ENCODE measurements at places on chromosomes 3 and 15.

DNA sequence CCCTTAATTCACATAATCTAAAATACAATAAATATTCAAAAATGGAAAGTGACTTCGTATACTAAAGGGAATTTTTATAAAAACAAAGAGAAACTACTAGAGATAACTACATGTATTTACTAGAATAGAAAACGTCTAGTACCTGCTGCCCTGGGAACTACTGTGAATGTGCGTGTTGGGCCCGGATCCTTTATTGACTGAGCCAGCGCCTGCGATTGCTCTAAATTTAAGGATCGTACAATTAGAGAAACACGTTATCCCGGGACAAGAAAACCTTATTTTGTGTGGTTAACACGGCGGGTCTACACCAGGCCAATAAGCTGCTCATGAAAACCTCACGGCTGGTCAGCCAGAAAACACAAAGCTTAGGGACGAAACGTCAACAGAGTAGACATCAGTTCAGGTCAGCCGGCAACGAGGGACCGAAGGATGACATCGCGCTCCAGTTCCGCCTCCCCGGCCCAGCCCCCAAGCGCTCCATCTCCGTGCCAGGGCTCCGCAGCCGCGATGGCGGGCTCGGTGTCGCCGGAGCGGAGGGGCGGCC, 555 bp downstream of the TM2D3 start:
- DNase-seq: no peak

- DNase-seq: no peak
These were observed 55.0 kb downstream of the TMEM44 start for GRCh38 chr3:194577986-194578905.

GRCh38 chr3:133208184-133208583, 170.0 kb downstream of the TMEM108 start:
- DNase-seq: no peak

DNA sequence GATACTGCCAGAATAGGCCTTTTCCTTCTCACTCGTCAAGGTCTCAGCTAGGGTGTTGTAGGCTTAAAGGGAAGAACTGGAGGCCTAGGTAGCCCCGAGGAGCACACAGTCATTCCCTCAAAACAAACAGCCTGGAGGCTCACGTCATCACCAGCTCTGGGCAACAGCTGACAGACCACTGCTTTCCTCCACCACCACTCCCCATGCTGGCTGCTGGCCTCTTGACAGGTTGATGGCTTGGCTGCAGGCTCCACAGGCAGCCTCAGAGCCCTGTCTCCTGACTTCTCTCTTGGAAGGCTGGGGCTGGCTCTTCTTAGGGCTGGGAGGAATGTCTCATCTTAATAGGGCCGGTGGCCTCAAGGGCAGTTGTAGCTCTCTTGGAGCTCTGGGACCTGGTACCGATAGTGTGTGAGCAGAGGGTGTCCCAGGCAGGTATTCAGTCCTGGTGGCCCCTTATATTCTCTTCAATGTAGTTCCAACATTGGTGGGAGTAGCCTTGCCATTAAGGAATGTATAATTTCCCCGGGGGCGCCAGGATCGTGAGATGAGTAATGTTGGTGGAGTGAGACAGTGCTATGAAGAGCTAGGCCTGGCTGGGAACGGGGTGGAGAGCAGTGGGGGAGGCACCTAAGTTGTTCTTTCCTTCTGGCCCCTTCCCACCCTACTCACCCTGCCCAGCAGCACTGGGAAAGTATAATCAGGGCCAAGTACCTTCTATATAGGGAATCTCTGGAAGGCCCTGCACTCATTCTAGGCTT, 6.1 kb upstream of the AP2M1 start:
- no peak for DNase-seq

DNA sequence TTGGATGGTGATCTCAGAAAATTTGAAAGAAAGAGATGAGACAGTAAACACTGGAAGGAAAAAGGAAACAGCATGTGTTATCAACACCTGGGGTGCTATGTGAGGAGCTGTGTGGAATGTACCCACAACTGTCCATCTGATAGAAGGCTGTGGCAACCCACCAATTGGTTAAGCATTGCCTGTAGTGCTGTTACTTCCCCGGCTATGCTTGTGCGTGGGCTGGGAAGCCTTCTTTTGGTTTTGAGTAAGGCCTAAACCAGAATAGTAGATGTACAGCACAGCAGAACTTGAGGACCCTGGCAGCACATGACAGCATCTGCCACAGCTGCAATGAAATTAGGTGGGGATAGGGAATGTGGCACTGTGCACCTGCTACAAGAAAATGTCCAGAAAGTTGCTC, 184.5 kb downstream of the FHIT start:
- DNase-seq: no peak

DNA sequence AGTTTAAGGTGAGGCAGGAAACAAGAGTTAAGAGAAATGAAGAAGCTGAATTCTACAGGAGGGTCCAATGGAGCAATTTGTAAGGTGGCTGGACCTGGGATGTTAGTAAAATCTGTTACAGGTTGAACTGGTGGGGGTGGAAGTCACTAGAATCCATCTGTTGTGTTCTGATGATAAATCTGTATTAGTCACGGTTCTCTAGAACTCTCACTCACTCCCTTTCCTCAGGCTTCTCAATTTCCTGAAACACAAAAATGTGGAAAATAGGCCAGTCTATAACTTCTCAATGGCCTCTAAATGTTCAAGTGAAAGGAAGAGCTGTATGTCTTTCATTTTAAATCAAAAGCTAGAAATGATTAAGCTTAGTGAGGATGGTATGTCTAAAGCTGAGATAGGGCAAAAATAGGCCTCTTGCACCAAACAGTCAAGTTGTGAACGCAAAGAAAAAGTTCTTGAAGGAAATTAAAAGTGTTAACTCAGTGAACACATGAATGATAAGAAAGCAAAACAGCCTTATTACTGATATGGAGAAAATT, 180.2 kb upstream of the CBLB start:
- DNase-seq: no peak

- no peak for DNase-seq
These were observed 318.0 kb upstream of the CTDSPL start for GRCh38 chr3:37543666-37544065.
